Activated CD4-positive, alpha-beta T cell treated with anti-CD3 and anti-CD28 coated beads, Interleukin-2, amount 50 U/mL, for 1 hour (primary cell): ENCODE measurements at places on chromosomes 7 and 10.

- DNase-seq, result no peak
Observed at GRCh38 chr7:10015687-10016086, 958.0 kb upstream of the PHF14 start.

- DNase-seq, result no peak
Observed at GRCh38 chr10:73263693-73264347, 11.4 kb upstream of the MRPS16 start.

DNA sequence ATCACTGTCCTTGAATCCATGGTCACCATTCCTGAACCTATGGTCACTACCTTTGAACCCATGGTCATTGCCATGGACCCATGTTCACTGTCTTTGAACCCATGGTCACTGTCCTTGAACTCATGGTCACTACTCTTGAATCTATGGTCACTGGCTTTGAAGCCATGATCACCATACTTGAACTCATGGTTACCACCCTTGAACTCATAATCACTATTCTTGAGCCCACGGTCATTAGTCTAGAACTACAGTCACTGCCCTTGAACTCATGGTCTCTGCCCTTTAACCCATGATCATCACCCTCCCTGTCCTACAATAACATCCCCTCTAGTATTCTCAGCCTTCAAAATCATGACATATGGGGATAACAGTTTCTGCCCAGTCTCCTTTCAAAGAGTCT, 270.5 kb downstream of the CXCL12 start:
- DNase-seq, result no peak

DNA sequence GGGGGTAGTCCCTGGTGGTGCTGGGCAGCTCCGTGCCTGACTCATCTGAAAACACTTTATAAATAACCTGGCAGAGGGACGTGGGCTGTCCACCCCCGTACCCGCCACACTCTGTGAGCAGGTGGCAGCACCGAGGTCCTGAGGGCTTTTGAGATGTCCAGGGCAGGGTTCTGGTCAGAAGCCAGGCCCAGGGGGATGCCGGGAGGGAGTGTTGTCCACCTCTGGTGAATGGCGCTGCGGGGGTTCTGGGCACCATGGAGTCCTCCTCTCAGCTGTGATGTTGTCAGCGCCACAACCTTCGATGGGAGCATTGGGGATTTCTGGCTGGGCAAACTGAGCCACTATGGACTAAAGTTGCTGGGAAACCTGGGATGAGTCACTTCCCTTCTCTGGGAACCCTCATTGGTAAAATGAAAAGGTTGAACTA, 27.4 kb upstream of the GOLGA7B start:
- DNase-seq, result no peak

- peak; percentile 28 for DNase-seq
Observed at GRCh38 chr7:142412551-142413193, 154.8 kb upstream of the PRSS58 start.

DNA sequence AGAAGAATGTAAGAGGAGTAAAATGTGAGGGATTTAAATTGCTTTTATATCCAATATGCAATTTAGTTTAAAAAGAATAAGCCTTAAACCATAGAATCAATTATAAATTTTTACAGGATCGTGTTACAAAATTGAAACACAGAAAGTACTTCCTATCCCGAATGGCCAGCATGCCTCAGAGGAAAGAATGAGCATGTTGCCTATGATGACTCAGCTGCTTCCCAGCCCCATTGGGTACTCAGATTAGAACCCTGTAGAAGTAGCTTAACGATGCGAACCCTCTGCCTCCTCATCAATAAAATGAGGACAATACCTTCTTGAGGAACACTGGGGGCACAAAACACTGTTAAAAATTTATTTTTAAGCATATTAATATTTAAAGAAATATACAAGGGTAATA, 113.4 kb upstream of the CDK1 start:
- no peak for DNase-seq

DNA sequence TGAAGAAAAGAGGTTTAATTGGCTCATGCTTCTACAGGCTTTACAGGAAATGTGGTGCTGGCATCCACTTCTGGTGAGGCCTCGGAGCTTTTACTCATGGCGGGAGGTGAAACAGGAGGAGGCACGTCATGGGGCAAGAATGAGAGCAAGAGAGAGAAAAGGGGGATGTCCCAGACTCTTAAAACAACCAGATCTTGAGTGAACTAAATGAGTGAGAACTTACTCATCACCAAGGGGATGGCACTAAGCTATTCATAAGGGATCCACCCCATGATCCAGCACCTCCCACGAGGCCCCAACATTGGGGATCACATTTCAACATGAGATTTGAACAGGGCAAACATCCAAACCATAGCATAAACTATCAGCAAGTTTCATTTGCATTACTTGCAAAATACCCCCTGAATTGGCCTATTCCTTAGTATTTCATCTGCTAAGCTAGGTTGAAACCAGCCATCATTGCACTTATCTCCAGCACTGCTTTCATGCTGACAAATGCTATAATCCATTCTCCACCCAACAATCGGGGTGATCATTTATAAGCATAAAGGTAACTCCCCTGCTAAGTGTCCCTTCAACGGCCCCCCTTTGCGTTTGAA, 179.0 kb downstream of the NOC3L start:
- no peak for DNase-seq

- DNase-seq, result no peak
Observed at GRCh38 chr7:24572016-24572392, 1.2 kb upstream of the PALS2 start.

- no peak for DNase-seq
Observed at GRCh38 chr10:27188897-27189296, 33.7 kb downstream of the MASTL start.

DNA sequence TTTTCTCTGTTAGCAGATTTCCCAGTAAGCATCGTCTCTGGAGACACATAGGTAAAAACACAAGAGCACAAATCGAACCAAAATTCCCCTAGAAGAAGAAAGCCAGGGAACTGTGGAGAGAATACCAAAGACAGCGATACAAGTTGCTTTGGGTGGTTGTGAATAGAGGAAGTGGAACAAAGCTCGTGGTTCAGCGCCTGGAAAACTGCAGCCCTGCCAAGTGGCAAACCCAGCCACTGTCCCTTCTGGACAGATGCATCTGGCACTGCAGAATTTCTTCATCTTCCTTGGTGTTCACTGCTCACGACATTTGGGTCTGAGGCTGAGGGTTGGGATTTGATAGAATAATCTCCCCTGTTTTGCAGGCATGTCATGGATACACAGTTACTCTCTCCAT, 733.8 kb downstream of the PARD3 start:
- no peak for DNase-seq

- DNase-seq, result no peak
Observed at GRCh38 chr7:27176524-27176845, 2.4 kb upstream of the HOXA10 start.

GRCh38 chr7:157409753-157410727, 73.2 kb downstream of the DNAJB6 start:
- no peak for DNase-seq

DNA sequence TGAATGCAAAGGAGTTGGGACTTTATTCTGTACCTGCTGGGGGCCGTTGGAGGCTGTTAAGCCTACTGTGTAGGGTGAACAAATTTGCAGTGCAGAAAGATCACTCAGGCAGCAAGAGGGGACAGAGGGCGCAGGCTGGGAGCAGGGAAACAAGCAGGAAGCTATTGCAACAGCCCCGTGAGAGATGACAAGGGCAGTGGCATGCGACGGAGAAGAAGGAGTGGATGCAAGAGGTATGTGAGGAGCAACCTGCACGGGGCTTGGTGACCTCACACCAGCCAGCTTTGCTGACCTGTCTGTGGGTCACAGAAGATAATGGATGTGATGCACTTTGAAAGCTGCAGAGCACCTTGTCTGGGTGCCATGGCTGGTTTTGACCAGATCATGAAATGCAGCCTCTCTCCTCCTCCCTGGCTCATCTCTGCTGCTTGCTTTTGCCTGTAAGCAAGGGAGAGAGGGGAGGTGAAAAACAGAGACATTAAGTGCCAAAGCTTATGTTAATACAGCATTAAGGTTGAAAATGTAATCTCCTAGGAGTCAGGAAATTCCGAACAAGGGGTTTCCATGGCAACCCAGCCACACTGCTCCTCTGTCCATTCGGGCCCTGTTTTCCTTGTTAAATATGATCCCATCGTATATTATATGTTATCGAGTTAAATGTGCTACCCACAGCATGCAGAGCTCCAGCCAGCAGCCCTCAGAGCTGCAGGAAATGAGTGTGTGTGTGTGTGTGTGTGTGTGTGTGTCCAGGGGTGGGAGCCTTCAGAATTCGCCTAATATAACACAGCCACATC, 314.3 kb upstream of the ZMIZ1 start:
- DNase-seq, result no peak

DNA sequence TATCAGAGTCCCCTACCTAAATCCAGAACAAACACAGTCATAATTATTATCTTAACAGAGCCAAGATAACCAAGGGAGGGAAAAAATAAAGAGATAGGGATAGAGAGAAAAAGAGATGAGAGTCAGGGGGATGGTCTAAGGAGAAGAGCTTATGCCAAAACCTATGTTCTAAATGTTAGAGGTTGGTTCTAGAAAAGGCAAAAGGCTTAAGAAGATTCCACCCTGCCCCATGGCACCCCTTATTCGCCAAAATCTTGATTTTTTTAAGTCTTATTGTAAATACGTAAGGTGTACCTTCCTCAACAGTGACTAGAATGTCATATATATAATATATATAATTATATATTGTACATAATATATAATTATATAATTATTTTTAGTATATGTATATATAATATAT, 29.6 kb upstream of the CTNNA3 start:
- no peak for DNase-seq

GRCh38 chr7:93972029-93972725, 32.0 kb downstream of the BET1 start:
- DNase-seq, result no peak

GRCh38 chr10:85986777-85987176, 379.8 kb downstream of the GRID1 start:
- no peak for DNase-seq

DNA sequence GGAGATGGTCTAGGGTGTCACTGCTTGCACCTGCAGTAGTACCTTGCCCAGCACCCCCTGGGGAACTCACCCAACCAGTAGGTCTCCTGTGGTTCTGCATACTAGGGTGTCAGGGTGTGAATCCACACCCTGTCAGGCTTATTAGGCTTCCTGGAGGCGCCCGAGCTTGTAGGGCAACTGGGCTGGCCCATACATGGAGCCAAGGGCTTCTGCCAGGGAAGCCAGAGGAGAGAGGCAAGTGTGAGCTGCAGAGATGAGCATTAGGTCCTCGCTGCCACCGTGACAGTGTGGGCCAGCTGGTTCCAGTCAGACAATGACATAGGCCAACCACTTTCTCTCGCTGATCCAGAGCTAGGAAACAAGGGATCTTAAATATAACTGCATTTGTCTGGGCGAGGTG, 11.2 kb downstream of the MXI1 start:
- DNase-seq, result no peak

DNA sequence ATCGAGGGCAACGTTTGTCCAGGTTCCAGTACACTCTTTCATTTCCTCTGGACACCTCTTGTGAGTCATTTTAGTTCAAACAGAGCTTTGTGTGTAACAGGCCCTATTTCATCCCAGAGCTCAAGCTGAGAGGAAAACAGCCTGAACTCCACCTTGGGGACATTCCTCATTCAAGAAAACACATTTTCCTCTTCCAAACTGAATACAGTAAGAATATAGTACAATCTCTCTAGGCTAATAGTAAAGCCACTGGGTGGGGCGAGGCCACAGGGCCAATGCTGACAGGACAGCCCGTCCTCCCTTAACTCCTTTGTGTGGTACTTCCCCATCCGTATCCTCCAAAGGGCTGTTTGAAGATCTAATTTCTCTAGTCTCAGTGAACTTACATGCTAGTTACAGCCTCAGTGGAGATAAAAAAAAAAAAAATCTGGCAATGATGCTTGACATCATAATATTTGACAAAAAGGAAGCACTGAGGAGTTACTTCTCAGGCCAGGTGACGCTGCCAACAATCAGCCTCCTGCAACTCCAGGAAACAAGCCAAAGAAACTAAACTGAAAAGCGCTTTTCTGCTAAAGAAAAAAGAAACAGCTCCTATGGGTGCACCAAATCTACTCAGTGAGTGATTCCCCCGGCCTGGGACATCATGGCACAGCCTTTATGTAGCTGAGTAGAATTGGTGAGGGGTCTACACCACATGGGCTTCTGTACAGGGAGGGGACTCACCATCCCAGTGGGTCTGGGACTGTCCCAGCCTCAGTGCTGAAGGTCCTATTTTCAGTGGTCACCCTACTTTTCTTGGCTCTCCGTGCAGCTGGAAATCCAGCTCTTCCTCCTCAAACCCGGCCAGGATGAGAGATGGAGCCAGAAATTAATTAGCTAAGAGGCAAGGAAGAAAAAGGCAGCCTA, 238.2 kb upstream of the NEBL start:
- no peak for DNase-seq

DNA sequence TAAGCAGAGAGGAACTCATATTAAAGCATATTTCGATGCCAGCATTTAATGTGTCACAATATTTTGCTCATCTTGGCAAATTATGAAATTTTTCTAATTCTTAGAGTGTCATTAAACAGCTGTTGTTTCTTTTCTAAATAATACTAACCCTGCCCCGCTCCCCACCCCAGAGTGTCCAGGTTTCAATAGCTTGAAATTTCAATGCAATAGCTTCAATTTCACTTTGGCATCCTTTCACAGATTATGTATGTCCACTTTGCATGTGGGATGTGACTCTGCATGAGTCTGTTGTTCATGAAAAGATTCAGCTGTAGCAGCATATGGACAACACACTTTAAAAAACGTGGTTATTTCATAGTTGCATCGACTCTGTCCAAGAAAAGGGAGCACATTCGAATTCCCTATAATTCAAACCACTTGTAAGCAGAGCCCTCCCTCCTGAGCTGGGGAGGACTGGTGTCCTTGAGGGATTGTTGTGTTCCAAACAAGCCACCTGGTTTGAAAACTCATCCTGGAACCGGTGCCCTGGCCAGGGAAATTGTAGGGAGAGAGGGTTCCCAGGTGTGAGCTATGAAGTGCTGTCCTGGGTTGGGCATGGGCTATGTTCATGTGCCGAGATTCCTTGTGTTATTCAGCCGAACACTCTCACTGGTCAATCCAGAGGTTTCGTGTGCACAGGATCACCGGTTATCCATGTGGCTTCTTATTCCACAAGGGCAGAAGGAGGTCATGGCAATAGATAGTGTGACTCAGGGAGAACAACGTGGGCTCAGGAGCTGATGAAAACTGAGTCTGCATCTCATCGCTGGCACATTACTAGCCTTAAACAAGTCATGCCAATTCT, 64.6 kb upstream of the CREB5 start:
- DNase-seq, result no peak

GRCh38 chr10:51694086-51694768, 5.2 kb downstream of the CSTF2T start:
- DNase-seq, result no peak

GRCh38 chr10:77114181-77114821, 523.3 kb downstream of the KCNMA1 start:
- DNase-seq, result no peak

DNA sequence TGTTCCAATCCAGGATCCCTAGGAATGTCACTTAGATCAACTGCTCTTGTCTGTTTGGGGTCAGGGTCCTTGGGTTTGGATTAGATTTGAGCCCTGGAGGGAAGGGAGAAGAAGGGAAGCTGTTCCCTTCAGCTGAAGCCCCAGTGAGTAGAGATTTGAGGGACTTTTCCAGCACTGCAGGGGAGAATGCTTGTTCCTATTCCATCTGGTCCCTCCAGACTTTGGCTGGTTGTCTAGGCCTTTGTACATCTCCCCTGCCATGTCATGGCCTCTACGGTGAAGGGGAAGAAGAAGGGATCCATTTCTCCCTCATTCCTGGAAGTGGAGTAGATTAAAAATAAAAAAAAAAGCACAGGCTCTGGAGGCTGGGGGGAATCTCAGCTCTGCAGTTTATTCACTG, 11.1 kb downstream of the C10orf62 start:
- no peak for DNase-seq

GRCh38 chr7:92699560-92699959, 109.4 kb upstream of the FAM133B start:
- no peak for DNase-seq
